Left hindlimb (tissue), 1 donor: ENCODE measurements at places on chromosomes 11 and 22.

- no peak for DNase-seq
Observed at GRCh38 chr22:25765016-25765367, 23.0 kb downstream of the MYO18B start.

DNA sequence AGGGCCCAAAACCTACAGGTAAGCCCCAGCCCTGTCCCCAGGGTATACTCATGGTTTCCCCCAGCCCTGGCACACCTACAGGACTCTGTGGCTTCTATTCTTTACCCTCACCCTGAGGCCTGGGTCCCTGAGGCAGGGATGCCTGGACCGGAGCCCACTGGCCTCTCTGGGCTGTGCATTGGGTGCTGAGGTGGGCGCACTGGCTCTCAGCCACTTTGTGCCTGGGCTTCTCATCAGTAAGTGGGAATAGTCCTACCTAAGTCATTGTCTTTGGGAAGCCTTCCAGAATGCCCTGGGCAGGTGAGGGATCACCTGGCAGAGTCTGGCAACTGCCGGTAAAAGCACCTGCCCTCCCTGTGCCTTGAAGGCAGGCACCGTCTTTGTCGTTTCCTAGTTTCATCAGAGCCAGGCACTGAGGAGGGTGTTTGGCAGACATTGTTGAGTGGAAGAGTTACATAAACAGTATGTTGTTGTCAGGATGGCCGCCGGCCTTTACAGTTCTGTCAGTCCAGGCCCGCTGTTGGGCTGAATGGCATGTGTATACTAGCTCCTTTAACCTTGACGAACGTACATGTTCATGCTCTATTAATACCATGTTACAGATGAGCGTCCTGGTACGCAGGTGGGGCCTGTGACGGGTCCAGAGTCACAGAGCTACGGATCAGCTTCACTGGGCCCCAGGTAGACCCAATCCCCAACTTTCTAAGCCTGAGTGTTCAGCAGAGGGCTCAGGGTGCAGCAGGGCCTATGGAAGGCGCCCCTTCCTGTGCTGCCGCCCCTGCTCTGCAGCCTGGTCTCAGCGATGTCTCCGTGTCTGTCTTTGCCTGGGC lies 23.0 kb downstream of the SHANK3 start:
- peak; percentile 22 for DNase-seq

DNA sequence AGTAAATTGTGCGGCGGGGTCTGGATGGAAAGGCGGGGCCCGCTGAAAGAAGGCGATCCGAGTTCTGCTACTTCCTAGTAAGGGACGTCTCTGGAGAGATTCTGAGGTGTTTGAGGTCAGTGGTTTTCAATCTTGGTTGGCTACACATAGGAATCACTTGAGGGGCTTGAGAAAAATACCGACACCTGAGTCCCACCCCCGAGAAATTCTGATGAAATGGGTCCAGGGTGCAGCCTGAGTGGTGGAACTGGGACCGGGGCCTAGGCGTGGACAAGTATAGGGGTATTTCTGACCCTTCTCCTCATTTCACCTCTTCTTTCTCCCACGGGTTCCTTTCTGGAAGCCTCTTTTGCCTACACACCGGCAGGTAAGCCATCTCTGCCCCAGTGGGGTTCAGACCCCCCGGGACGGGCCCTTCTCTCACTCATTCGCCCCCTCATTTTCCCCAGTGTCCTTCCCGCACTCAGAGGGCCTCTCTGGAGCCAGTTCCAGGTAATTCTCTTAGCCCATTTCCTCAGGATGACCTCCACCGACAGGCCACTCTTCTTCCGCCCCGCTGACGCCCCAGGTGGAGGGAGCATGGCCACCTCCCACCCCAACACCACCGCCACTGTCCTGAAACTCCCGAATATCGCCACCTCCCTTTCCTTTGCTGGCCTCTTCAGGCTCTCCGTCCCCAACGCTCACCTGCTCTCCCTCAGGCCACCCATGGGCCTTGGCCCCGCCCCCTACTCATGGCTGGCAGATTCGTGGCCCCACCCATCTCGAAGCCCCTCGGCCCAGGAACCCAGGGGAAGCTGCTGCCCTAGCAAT lies 11.8 kb downstream of the ROBO3 start:
- DNase-seq, result no peak

GRCh38 chr11:94749369-94749768 lies 18.8 kb upstream of the AMOTL1 start:
- DNase-seq, result no peak

GRCh38 chr22:17952273-17952801 lies 72.0 kb downstream of the MICAL3 start:
- DNase-seq, result no peak

GRCh38 chr11:9273376-9274336 lies 8.5 kb upstream of the DENND5A start:
- no peak for DNase-seq

DNA sequence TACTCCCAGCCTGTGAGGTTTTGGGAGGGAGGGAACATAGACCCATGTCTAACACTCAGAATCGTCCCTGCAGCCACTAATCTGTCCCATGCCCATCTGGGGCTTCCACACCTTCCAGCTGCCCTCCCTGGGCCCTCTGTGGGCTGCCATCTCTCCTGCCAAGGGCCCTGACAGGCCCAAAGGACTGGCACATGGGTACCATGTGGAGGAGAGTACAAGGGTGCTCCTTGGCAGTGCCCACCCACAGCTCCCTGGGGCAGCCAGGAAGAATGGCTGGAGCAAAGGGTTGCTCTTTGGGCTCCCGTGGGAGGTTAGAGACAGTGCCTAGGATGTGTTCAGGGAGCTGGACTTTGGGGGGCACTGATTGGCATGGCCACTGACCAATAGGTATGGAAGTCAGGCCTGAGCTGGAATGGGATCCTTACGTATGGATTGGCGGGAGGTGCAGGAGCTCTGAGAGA lies 56.8 kb downstream of the CD82 start:
- no peak for DNase-seq

- no peak for DNase-seq
Observed at GRCh38 chr11:18936002-18936673, 3.1 kb downstream of the MRGPRX1 start.

- DNase-seq, result no peak
Observed at GRCh38 chr11:57144075-57144474, 37.7 kb upstream of the LRRC55 start.

DNA sequence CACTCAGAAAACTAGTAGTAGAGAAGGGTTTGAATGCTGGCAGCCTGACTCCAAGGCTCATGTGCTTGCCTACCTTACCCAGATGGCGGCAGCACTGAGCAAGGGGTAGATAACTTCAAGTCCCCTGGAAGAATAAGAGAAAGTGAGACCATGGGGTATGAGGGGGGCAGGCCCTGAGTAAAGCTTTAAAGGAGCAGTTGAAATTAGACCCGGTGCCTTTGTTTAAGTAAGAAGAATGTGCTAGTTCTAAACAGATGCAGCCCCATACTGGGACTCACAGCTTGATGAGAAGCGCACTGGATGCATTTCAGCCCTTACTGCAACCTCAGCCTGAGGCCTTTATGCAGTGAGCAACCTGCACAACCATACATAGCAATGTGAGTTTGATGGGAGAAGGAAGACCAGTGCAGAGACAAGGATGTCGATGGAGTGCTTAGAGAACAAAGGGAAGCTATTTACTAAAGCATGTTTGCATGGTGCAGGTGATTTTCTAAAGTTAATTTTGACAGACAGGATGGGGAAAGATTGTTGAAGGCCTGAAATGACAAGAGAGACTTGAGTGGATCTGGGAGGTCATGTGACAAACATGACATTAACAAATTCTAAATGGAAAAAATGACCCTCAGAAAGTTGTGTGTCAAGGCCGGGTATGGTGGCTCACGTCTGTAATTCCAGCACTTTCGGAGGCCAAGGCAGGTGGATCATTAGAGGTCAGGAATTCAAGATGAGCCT lies 27.1 kb upstream of the TMA7B start:
- DNase-seq, result no peak

- DNase-seq, result peak; percentile 43
Observed at GRCh38 chr22:40426594-40427333, 56.4 kb downstream of the SGSM3 start.

DNA sequence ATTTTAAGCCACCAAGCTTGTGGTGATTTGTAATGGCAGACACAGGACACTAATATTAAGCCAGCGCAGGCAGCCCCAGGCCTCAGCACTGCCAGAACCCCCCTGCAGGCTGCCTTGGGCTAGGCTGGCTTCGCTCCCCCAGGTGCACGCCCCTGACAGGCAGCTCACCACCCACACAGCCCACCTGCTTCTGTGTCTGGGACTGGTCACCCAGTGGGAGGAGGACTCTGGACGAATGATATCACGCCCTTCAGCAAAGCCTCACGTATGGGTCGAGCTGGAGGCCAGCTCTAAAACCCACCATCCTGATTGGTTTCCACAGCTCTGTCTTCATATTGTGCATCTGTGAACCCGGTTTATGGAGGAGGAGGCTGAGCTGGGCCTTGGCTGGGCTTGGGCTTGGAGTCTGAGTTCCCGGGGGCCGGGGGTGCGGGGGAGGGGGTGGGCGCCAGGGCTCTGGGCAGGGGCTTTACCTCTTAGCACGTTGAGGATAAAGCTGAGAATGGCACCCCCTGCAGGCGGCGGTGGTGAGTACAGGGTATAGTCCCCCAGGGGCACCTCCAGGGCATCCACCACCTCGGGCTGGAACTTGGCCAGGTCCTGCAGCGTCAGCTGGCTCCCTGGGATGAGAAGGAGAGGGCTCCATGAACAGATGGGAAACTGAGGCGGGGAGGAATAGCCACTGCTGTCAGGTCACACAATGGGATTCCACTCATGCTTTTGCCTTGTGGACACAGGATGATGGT lies 13.8 kb downstream of the GGT5 start:
- DNase-seq, result no peak

DNA sequence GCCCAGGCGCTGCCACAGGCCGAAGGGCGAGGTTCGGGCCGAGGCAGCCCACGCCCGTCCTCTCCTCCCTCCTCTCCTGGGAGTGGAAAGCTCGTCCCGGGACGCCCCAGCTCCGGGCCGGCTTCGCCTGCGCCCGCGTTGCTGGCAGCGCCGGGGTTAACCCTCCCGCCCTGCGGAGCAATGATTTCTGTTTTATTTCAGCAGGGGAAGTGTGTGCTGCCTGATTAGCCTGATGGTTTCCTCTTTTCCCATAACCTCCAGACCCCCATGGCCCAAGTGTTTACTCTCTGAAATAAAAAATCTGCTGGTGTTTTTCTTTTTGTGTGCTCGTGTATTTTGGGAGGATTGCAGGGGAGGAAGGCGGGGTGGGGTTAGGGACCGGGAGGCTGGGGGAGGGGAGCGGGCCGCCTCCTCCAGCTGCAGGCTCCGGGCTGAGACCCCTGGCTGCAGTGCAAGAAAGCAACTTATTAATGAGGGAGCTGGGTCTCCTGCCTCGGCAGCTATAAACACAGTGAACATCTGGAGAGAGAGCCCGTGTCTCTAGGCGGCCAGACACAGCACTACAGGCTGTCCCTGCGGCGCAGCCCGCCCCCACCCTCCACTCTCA lies 38.6 kb downstream of the ETS1 start:
- DNase-seq, result peak; percentile 86

DNA sequence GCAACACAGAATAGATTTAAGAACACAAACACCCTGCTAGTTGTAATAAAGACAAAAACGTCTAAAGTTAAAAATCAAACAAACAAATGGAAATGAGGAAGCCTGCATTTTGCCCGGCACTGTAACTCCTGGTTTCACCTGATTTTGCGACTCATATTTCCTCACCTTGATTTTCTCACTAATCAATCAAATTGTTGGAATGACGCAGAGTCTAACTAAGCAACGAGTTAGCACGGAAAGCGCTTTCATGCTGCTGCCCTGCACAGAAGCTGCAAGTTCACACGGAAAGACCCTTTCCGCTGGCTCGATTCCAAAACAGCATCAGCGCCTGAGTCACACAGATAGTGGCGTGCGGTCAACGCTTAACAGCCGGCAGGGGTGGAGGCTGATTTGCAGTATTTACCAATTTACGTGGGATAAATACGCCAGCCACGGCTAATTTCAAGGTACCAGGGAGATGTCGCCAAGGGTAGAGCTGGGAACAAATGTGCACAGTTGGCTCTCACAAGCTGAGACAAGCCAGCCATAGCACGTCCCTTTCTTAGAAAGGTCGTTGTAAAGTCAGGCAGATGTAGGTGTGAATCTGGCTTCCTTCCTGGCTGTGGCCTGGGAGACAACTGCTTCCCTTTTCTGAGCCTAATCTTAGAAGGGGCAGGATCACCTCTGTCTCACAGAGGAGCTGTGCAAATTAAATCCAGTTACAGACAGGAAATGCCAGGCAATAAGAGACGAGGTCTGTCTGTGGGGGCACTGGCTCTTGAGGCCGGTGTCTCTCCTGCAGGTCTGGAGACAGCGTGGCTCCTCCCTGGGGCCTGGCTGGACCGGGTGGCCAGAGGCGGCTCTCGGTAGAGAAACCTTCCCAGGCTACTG lies 76.9 kb upstream of the TTLL12 start:
- peak; percentile 72 for DNase-seq

- DNase-seq, result no peak
Observed at GRCh38 chr11:102810950-102811660, 13.1 kb upstream of the MMP1 start.

GRCh38 chr11:30171661-30172060 lies 59.2 kb upstream of the FSHB start:
- no peak for DNase-seq

DNA sequence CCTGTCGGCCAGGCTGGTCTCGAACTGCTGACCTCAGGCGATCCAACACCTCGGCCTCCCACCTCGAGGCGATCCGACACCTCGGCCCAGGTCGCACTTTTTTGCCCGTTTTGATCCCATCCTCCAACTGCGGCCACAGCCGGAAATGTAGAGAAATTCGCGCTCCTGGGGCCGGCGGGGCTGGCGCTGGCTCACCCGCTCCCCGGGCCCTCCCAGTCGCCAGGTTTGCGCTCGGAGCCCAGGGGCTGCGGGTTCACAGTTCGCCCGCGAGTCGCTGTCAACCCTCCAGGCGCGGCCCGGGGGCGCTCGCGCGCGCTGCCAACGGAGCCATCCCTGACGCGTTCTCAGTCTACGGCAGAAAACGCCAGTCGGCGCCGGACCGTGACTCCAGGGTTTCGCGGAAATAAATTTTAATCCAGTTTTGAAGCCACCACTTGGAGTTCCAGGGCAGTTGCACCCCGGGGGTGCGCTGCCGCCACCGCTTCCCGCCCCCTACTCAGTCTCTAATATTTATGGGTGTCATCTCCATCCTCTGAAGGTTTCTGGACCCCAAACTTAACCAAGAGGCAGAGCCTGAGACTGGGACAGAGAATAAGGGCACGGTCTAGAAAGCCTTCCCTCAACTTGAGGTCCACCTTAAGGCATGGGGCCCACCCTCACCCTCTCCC lies 1.5 kb upstream of the KLHDC7B start:
- DNase-seq, result no peak

DNA sequence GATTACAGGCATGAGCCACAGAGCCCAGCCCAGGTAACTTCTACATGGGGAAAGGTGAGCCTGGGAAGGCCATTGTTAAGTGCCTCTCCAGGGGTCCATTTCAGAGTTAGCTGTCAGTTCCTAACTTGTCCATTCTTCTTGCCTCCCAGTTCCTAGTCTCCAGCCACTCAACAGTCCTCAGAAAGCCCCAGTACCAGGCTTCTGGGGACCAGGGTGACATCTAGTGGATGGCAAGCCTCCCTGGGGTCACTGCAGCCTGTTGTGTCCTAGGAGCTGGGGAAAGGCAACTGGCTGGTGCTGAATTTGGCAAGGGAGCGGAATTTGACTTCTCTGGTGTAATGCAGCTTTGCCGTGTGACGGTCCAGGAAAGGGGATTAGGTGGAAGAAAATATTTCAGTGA lies 2.1 kb downstream of the LGALS12 start:
- no peak for DNase-seq
